Naive thymus-derived CD4-positive, alpha-beta T cell (primary cell): ENCODE measurements at places on chromosomes 7 and 10.

GRCh38 chr10:129344731-129345355, 122.2 kb upstream of the MGMT start:
- no peak for DNase-seq

DNA sequence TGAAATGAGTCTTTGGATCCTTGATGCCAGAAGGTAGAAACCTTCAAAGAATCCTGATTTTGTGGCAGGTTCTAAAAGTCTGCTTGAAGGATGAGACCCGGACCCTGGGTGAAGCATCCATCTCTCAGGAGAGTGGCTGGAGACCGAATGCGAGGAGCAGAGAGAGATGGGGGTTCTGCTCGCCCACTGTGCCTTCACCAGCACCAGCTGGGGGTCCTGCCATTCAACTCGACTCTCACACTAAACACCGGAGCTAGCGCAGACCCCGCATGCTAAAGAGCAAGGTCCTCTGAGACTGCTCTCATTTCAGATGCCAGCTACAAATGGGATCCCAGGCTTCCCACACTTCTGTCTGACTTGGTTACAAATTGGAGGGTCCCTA, 218.4 kb downstream of the GLRX3 start:
- DNase-seq, result no peak

GRCh38 chr10:84004221-84004620, 135.1 kb upstream of the GHITM start:
- no peak for DNase-seq

DNA sequence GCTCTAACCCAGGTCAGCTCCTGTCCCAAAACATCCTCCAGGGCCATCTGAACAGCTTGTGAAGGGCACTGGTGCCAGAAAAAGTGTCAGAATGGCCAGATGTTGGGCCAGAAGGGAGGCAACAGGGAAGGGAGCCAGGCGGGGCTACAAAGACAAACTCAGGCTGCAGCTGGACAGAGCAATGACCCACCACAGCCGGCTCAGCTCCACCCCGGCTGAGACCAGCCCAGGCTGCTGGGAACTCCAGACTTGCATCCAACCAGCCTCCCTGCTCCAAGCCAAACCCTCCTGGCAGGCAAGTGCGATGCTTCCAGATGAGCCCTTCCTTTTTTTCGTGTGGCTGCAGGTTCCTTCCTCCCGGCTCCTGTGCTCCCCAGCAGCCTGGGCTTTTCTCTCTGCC, 466.9 kb downstream of the PTPRN2 start:
- no peak for DNase-seq

DNA sequence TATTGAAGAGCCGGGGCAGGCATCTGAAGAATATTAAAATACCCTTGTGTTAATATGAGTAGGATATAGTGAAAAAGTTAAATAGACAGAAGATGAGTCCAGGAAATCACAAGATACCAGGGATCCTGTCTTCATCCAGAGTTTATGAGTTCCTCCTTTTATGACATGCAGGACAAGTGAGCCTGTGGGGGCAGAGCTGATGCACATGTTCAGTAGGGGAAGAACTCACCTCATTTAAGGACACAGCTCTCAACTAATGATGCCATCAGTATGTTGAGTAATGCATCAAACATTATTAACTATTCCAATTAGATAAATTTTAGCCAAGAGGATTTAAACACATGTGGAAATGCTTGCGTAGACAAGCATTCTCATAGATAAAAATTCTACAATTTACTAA, 435.8 kb upstream of the AKR1E2 start:
- DNase-seq, result no peak

- DNase-seq, result no peak
Measured at GRCh38 chr7:71735961-71736556, 604.1 kb downstream of the GALNT17 start.

DNA sequence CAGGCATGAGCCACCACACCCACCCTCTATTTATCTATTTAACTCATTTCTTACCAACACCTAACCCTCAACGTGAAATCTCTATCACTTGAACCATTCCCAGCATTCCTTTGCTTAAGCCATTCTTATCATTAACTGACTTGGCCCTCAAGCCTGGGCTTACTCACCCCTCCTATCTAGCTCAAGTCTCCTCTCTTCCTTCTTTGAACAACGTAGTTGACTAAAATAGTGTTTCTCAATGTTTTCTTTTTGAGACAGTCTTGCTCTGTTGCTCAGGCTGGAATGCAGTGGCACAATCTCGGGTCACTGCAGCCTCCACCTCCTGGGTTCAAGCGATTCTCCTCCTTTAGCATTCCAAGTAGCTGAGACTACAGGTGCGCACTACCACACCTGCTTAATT, 7.0 kb downstream of the ANXA7 start:
- DNase-seq, result no peak

DNA sequence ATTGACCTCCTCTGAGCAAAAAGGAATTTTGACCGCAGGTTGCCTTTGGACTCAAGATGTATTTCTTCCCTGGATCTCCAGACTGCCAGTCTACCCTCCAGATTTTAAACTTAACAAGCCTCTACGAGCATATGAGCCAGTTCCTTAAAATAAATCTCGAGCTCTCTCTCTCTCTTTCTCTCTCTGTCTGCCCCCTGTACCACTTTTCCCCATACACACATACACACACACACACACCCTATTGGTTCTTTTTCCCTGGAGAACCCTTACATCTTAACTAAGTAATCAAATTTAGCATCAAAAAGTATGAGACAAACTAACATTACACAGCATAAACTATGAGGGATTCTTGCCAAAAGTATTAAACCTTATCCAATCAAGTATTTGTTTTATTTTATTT, 11.4 kb downstream of the BCAP29 start:
- DNase-seq, result no peak

DNA sequence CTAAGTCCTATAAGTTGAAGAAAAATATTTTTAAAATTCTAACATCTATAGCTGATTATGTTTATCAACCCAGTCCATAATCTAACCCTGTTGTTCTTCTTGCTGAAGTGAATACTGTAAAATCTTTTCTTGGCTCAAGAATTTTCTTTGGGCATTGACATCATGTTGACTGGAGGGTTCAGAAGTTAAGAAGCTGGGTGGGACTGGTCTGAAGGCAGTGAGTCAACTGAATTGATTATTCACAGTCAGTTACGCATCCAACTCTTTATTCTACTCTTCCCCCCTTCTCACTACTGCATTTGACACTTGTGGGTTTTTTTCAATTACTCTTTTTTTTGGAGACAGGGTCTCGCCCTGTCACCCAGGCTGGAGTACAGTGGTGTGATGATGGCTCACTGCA, 31.0 kb downstream of the DENND2A start:
- no peak for DNase-seq

- DNase-seq, result no peak
Measured at GRCh38 chr10:92541583-92541982, 32.3 kb downstream of the IDE start.

GRCh38 chr7:98162758-98163157, 48.5 kb upstream of the BHLHA15 start:
- no peak for DNase-seq

DNA sequence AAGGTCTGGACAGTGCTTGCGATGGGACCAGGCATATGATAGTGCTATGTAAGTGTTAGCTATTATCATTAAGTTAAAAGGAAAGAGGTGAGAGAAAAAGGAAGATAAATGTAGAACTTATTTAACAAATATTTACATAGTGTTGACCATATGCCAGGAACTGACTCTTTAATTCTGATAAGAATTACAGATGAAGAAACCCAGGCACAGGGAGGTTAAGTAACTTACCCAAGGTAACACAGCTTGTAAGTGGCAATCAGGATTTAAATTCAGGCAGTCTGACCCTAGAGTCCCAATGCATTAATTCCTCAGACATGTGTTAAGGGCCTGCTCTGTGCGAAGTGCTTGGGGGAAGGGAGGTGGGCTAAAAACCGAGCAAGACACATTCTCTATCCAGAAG, 11.1 kb downstream of the FFAR4 start:
- no peak for DNase-seq

- DNase-seq, result no peak
Measured at GRCh38 chr10:119687192-119688032, 36.2 kb downstream of the BAG3 start.

DNA sequence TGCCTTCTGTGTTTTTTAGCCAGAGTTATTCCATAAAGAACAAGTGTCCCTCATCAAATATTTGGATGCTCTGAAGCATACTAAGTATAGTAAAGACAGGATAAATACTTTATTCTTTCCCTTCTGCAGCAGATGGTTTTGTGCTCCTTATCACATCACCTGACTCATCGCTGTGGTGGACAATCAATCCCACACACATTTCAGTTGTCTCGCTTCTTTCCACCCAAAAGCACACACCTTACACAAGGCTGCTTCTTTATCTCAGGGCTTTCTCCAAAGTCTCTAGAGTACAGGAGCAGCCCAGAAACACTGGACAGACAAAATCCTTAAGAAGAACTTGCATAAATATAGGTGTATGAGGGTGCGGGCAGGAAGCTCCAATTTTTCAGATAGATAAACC, 43.4 kb downstream of the IGF2BP3 start:
- no peak for DNase-seq

DNA sequence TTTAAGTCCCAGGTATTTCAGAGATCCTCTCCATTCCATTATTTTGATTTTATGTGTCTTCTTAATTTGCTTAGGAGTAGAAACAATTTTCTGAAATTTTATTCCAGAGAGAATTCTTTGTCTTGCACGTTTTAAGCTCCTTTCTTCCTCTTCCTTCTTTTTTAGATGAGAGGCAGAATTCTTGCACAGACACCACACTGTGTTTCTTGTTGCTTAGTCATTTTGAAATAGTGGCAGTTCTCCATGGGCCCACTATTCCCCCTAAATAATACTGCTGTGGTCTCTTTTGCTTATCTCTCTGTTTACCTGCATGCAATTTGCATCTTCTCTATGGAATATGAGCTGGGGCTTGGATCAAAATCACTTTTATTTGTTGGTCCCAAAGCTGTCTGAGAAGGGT, 54.3 kb upstream of the WAC start:
- no peak for DNase-seq

- no peak for DNase-seq
Measured at GRCh38 chr7:81851413-81851812, 81.6 kb upstream of the HGF start.

- no peak for DNase-seq
Measured at GRCh38 chr7:85535974-85536729, 349.3 kb upstream of the SEMA3D start.

DNA sequence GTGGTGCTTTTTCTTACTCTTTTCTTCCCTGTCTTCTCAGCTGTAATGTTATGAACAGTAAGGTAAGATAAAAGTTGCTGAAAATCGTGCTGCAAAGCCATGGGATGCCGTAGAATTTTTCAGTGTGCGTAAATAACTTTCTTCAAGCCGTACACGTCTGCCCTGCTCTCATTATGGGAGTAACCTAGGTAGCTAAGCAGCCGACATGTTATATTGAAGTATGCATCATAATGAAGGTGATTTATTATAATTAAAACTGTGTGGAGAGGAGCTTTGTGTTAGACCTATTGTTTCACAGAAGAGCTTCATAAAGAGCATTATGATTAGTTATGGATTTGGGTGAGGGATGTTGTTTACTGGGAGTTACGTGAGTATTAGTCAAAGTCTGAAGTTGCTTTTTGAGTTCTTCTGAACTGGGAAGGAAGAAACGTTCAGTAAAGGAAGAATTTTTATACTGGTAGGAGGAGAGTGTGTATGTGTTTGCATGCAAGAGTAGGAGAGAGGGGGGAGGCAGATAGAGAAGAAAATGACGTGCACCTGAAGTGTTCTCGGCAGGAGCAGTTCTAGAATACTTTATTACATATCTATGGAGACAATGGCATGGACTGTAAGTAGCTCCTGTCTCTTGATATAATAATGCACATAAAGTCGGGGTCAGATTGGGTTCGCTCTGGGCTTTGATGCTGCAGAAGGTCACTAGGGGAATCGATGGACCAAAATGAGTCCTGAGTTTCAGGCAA, 56.3 kb downstream of the POU6F2 start:
- no peak for DNase-seq

DNA sequence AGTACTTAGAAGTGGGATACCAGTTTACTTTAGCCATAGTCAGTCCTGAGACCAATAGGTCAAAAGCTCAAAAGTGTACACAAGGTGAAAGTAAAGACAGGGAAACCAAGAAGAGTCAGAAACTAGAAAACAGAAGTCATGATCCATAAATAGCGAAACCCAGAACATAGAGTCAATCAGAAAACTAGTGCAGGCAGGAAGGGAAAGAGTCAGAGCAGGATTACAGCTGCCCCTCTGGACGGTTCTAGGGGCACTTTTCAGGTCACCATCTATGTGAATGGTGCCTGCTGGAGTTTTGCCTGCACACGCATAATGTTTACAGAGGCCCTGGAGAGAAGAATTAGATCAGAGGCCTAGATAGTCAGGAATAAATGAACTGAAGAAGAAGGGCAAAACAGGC, 22.4 kb upstream of the DMTF1 start:
- DNase-seq, result no peak

- DNase-seq, result no peak
Measured at GRCh38 chr7:28551331-28551730, 139.0 kb downstream of the CREB5 start.

GRCh38 chr10:79247373-79248137, 99.7 kb upstream of the PPIF start:
- DNase-seq, result no peak

GRCh38 chr7:35734001-35734483, 39.1 kb upstream of the HERPUD2 start:
- no peak for DNase-seq

GRCh38 chr10:103145046-103145445, 48.0 kb downstream of the NT5C2 start:
- no peak for DNase-seq

DNA sequence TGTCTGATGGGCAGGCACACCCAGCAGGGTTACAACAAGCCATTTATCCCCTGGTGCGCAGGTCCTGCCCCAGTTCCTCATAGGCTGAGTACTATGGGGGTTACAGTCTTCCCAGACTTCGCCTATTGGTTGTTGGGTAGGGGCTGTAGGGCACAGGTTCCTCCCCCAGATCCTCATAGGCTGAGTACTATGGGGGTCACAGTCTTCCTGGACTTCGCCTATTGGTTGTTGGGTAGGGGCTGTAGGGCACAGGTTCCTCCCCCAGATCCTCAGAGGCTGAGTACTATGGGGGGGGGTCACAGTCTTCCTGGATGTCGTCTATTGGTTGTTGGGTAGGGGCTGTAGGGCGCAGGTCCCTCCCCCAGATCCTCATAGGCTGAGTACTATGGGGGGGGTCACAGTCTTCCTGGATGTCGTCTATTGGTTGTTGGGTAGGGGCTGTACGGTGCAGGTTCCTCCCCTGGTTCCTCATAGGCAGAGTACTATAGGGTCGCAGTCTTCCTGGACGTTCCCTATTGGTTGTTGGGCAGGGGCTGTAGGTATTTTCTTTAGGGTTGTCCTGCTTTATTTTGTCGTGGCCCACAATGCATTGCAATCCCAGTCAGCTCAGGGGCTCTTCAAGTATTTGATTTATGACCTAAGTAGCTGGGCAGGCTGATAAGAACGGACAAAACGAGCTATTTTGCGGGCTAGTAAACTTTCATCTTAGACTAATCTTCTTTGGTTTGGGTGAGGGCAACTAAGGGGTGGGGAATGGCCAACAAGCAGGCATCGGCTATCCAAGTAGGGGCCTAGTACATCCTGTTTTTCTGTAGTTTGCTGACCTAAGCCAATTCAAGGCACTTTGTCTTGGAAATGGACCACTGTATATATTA, 3.4 kb downstream of the LRRC27 start:
- DNase-seq, result no peak

GRCh38 chr10:130439766-130440165, 303.6 kb downstream of the GLRX3 start:
- no peak for DNase-seq
